ENCODE measurements at places on chromosomes 13 and 19. TPM values are rescaled to one million over a fixed set of nuclear protein-coding genes. Genes with fewer than 3 reads are reported as not detected.

HIPK4 gene
- total RNA-seq: not detected

CYP2B6 gene
- not detected for total RNA-seq

SMIM24 gene
- 0.84 TPM for total RNA-seq

ZNF583 gene
- 1.5 TPM for total RNA-seq

SPACA4 gene
- not detected for total RNA-seq

FCGBP gene
- total RNA-seq: 2.5 TPM

DNA sequence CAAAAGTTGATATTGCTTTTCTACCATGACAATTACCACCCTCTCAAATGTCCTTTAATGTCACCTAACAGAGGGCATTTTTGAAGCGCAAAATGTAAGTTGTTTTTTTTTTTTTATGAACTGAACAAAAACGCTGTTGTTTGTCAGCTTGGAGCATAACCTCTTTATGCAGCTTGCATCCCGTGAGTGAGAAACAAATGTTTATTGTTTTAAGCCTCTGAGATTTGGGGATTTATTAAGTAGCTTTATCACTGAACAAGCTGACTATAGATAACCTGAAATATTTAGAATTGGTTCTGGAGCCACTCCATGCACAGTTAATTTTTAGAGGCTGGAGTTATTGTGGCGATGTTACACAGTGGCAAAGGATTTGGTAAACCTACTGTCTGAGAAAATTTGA lies 80.1 kb upstream of the ATXN8OS start:
- H3K36me3 ChIP-seq: no peaks in the 10 kb centered on the region
- no peaks in the 10 kb centered on the region for H3K27me3 ChIP-seq
- H3K4me3 ChIP-seq: no peak overlapping the region
- no peak for DNase-seq
- no peaks in the 10 kb centered on the region for H3K4me1 ChIP-seq

DNA sequence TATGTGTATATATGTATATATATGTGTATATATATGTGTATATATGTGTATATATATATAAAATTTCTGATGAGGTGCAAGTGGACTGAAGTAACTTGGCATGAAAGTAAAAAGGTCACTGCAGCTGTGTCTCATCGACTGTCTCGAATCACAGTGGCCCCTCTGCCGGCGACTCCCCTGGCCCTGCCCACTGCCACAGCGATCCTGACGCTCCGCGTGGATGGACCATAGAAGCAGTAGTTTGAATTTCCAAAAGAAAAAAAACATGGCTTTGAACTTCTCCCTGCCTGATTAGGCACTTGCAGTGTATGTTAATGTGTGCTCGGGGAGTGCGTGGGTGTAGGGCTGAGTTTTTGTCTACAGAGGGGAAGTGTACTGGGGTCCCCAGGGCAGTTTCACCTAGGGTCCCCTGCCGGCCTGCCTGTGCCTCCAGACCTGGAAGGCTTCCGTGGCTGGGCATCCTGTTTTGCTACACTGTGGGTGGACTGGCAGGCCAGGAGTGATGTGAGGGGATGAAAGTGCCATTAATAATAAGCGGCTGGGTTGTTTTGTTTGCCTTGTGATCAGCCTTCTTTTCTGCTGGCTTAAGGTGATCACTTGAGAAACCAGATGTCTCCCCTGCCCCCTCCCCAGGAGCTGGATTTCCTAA lies 10.8 kb downstream of the ZIC5 start:
- no peak for DNase-seq
- no peak overlapping the region for H3K27ac ChIP-seq
- H3K36me3 ChIP-seq: no peaks in the 10 kb centered on the region
- H3K4me1 ChIP-seq: no peaks in the 10 kb centered on the region
- H3K27me3 ChIP-seq: peaks cover 73% of the 10 kb centered on the region

DNA sequence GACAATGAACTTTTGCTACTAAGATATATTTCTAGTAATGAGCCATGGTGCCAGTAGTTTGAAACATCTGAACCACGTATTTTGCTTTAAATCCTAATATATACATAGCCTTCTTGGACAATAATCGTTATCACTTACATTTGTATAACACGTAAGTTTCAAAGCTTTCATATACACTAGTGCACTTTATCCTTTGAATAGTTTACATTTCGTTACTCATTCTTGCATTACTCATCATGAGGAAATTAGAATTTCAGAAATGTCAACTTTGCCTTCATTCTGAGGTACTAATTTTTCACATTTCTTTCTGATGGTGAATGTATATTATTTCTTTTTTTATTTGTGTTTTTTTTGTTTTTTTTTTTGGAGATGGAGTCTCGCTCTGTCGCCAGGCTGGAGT lies 5.8 kb downstream of the KBTBD7 start:
- H3K36me3 ChIP-seq: peaks cover 30% of the 10 kb centered on the region
- no peaks in the 10 kb centered on the region for H3K27me3 ChIP-seq
- no peak overlapping the region for H3K27ac ChIP-seq
- DNase-seq: no peak
- peaks cover 24% of the 10 kb centered on the region for H3K4me1 ChIP-seq

GRCh38 chr19:43599635-43600295 lies 3.4 kb downstream of the ZNF576 start:
- no peaks in the 10 kb centered on the region for H3K27me3 ChIP-seq
- H3K4me1 ChIP-seq: peaks cover 18% of the 10 kb centered on the region
- H3K27ac ChIP-seq: no peak overlapping the region

DNA sequence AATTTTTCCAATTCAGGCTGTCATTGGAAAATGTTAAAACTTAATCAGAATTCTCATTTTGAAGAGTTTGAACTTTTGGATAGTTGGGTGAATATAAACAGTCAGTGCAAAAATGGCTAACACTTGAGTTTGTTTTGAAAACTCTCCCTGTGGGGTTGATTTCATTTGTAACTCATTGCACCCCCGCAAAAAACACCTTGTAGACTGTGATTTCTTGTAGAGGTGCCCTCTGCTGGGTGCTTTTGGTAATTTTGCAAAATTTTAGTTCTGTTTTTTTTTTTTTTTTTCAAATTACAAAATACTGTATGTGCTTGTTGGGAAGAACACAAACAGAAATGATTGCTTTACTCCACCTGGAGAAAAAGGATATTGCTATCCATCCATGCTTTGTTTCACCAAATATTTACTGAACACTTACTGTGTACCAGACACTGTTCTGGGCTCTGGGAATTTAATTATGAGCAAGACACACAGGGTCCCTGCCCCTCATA lies 28.2 kb upstream of the GPI start:
- H3K4me1 ChIP-seq: peaks cover 6% of the 10 kb centered on the region
- H3K27me3 ChIP-seq: no peaks in the 10 kb centered on the region
- H3K36me3 ChIP-seq: peaks cover 24% of the 10 kb centered on the region
- DNase-seq: no peak

DNA sequence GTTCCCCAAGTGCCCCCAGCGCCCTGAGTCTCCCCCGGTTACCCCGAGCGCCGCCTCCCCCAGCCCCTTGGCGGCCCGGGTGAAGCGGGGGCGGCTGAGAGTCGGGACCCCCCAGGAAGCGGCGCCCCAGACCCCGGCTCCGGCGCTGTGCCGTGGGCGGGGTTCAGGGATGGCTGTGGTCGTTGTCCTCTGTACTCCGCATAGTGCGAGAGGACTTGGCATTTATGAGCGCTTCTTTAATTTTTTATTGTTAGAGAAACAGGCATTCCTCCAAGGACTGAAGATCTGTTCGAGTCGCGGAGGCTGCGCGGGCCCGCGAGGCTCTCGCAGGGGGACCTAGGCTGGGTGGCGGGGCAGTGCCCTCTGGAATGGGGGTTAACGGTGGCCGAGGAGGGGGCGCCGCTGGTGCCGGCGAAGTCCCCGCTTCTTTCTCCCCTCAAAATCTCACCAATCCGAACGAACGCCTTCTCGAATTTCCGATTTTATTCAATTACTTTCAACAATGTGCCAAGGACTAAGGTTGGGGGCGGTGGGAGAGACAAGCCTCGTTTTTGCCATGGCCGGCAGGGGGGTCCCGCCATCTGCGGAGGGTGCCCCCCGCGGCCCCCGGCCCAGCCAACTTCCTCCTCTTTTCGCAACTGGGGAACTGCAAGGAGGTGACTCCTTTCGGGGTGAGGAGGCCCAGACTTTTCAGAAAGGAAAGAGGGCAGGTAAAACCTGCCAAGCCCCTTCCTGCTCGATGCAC lies 596 bp upstream of the GJB2 start:
- no peak for DNase-seq
- peaks cover 62% of the 10 kb centered on the region for H3K27me3 ChIP-seq
- H3K4me1 ChIP-seq: peaks cover 16% of the 10 kb centered on the region
- no peaks in the 10 kb centered on the region for H3K36me3 ChIP-seq

DNA sequence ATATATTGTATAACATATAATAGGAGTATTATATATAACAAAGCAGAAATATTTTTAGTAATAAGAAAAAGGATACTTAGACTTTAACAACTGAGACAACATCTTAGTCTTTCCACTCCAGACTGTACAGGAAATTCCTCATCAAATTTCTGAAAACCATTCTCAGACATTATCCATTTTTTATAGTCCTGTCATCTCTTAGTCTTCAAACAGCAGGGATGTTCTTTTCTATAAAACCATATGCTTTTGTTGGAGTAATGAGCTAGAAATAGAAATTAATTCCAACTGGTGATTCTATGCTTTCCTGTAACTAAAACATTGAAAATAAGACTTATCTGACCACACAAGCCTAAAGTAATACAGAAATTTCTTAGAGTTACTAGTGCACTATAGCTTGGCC lies 82.2 kb upstream of the CSNK1A1L start:
- no peak for DNase-seq
- no peaks in the 10 kb centered on the region for H3K36me3 ChIP-seq
- no peak overlapping the region for H3K27ac ChIP-seq
- H3K4me3 ChIP-seq: no peak overlapping the region

- DNase-seq: no peak
- no peaks in the 10 kb centered on the region for H3K27me3 ChIP-seq
- no peaks in the 10 kb centered on the region for H3K4me1 ChIP-seq
- H3K4me3 ChIP-seq: no peak overlapping the region
- H3K36me3 ChIP-seq: peaks cover under 1% of the 10 kb centered on the region
- H3K27ac ChIP-seq: no peak overlapping the region
Observed at GRCh38 chr19:7476777-7477494, 11.9 kb downstream of the PEX11G start.

- peaks cover 49% of the 10 kb centered on the region for H3K27me3 ChIP-seq
- H3K27ac ChIP-seq: no peak overlapping the region
- peaks cover 19% of the 10 kb centered on the region for H3K4me1 ChIP-seq
- DNase-seq: no peak
- no peak overlapping the region for H3K4me3 ChIP-seq
- no peaks in the 10 kb centered on the region for H3K36me3 ChIP-seq
Observed at GRCh38 chr13:44142941-44143665, 230.5 kb upstream of the SERP2 start.

GRCh38 chr19:13881692-13882418 lies 4.9 kb downstream of the NANOS3 start:
- H3K4me3 ChIP-seq: peak overlapping the region; percentile 47
- H3K27ac ChIP-seq: peak overlapping the region; percentile 87
- peaks cover 24% of the 10 kb centered on the region for H3K4me1 ChIP-seq

DNA sequence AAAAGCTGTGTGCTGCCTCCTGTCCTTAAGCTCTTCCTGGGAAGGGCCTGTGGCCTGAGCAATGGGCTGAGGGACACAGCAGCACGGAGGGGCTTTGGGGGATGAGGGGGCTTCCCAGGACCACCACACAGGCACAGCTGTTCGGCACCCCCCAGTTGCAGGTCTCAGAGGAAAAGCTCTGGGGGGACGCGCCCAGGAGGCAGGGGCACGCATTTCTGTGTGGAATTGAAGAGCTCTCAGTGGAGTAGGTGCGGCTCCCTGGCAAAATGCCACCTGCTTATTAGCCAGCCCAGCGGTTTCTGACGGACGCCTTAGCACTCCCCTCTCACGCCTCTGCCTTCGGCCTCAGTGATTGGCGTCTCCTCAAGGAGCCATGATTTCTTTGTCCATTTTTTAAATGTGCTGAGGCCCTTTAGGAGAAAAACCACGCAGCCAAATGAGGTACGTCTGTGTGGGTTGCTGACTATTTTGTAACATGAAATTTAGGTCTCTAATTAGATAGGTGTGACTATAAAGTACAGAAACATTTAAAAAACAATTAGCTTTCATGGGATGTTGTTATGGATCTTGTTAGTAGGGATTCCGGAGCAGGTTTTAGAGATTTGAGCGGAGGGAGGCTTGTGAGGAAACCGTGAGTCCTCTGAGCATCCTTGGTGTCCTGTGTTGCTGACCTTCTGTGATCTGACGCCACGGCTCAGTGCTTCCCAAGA lies 4.0 kb downstream of the MCF2L start:
- H3K27me3 ChIP-seq: peaks cover 28% of the 10 kb centered on the region
- peaks cover 7% of the 10 kb centered on the region for H3K4me1 ChIP-seq
- no peak overlapping the region for H3K27ac ChIP-seq
- DNase-seq: no peak

DNA sequence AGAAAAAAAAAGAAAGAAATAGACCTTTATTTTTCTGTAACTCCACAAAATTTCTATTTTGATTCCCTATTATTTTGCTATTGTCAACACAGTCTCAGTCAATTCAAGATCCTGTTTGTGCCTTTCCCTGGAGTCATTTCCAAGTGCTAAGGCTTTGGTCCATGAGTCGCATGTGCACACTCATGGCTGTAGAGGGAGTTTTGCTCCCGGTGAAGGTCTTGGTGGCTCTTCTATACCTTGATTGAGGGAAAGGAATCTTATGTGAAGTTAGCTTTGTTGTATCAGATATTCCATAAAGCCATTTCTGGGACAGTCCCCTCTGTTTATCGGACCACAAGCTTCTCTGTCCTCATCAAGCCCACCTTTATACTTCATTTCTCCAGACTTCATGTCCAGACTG lies 58.7 kb upstream of the ALOX5AP start:
- peaks cover 23% of the 10 kb centered on the region for H3K4me1 ChIP-seq
- no peak for DNase-seq
- no peak overlapping the region for H3K27ac ChIP-seq
- peaks cover 26% of the 10 kb centered on the region for H3K27me3 ChIP-seq
- H3K4me3 ChIP-seq: no peak overlapping the region

DNA sequence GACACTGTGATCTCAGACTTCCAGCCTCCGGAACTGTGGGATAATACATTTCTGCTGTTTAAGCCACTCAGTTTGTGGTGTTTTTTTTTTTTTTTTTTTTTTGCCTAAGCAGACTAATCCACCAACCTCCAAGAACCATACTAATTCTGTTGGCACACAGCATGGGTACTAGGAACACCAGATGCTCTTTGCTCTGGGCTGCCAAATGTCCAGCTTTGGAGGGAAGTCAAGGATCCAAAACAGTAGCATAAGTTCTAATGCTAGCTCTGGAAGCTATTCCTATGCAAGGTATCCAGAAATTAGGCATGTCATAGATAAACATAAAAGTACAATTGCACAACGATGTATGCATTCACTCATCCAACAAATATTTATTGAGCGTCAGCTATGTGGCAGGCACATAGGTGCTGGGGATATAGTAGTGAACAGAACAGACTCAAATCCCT lies 64.5 kb upstream of the WDFY2 start:
- no peaks in the 10 kb centered on the region for H3K27me3 ChIP-seq
- H3K27ac ChIP-seq: no peak overlapping the region
- H3K4me3 ChIP-seq: no peak overlapping the region
- H3K36me3 ChIP-seq: no peaks in the 10 kb centered on the region

- peaks cover 22% of the 10 kb centered on the region for H3K27me3 ChIP-seq
- H3K4me1 ChIP-seq: peaks cover 34% of the 10 kb centered on the region
- peak overlapping the region; percentile 2 for H3K27ac ChIP-seq
- no peak for DNase-seq
- peaks cover 6% of the 10 kb centered on the region for H3K36me3 ChIP-seq
Observed at GRCh38 chr19:13864046-13864666, 12.8 kb upstream of the NANOS3 start.

- no peaks in the 10 kb centered on the region for H3K27me3 ChIP-seq
- DNase-seq: no peak
- H3K4me3 ChIP-seq: no peak overlapping the region
- no peak overlapping the region for H3K27ac ChIP-seq
Observed at GRCh38 chr13:81381560-81381959, 1040.6 kb upstream of the SPRY2 start.

- peaks cover 41% of the 10 kb centered on the region for H3K36me3 ChIP-seq
- H3K27me3 ChIP-seq: no peaks in the 10 kb centered on the region
- H3K27ac ChIP-seq: no peak overlapping the region
Observed at GRCh38 chr19:5929625-5930024, 15.6 kb downstream of the CAPS start.
